ENCODE measurements at places on chromosomes 4 and X. TPM values are rescaled to one million over a fixed set of nuclear protein-coding genes. Genes with fewer than 3 reads are reported as not detected.

GRCh38 chr4:39042366-39042765 lies 10.2 kb upstream of the TMEM156 start:
- DNase-seq, result peak; percentile 52

DNA sequence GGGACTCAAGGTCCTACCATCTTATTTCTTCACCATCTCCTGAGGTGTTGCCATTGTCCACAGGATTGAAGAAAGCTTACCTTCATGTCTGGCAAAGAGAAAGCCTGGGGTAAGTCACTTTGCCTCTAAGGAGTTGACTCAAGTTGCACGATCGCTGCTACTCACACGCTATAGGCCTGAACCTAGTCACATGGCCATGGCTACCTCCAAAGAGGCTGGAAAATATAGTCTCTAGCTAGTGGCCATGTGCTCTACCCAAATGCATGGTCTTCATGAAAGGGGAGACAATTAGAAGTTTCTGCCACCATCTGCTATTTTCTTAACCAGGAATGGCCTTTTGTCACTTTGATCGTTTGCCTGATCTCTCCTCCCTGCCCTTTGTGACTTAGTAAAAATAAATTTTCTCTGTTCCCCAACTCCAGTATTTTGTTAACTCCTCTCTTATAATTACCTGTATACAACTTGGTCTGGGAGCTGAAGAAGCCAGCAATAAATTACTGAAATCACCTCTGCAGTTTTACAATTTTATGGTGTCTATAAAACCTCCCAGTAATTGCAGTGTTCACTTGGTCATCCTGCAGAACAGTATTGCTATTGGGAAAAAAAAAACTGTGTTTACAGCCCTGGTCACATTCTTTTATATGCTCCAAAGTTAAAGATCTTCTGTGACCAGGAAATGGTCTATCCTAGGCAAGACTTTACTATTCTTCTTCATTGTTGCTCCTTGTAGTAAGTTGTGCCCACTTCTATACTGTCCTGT lies 126.7 kb upstream of the TSPAN5 start:
- no peak for DNase-seq

CXCL1 gene
- not detected for total RNA-seq

MAMLD1 gene
- total RNA-seq, result 14.2 TPM

ADGRG4 gene
- not detected for total RNA-seq

CT47B1 gene
- total RNA-seq, result not detected

DNA sequence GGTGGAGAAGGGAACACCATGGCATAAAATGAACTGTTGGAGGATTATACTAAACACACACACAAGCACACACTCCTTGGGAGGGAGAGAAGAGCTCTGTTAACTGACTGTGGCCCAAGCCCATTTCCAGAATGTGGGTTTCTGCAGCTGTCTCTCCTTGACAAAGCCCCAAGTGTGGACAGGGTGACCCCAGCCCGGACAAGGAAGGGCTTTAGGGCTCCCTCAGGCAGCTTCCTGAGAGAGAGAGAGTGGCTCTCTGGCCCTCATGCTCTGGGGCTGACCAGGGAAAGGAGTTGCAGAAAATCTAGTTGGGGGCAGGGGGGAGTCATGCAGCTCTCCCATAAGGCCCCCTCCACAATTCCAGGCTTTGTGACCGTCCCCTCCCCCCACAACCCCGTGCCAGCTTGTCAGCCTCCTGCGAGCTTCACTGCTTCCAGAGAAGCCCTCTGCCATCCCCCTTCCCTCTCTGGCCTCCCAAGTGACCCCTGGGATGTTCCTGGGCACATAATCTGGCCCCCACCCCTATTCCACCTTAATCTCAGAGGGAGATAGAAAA lies 590 bp downstream of the ARHGEF9 start:
- no peak for DNase-seq

- no peak for DNase-seq
These were observed 51.2 kb upstream of the CYSLTR1 start for GRCh38 chrX:78378476-78379115.

GRCh38 chr4:97987019-97987648 lies 156.1 kb downstream of the STPG2 start:
- no peak for DNase-seq

DNA sequence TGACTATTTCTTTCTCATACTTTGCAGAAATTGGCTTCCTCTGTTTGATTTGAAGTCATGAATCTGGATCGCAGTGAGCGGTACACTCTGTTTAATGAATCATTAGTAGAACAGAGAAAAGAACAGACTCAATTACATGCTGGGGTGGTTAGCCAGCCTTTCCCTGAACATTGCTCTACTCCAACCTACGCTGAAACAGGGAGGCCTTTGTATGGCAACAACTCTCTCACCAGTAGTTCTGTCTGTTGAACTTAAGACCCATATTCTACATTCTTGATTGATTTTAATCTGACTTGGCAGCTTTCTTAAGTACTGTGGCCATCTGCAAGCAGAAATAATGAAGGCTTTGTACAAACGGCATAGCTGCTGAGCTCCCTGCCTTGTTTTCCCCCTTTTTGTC lies 19.0 kb upstream of the AP1S2 start:
- no peak for DNase-seq

- no peak for DNase-seq
These were observed 93.0 kb upstream of the PUDP start for GRCh38 chrX:7240929-7241328.

HSFX4 gene
- total RNA-seq, result not detected

DNA sequence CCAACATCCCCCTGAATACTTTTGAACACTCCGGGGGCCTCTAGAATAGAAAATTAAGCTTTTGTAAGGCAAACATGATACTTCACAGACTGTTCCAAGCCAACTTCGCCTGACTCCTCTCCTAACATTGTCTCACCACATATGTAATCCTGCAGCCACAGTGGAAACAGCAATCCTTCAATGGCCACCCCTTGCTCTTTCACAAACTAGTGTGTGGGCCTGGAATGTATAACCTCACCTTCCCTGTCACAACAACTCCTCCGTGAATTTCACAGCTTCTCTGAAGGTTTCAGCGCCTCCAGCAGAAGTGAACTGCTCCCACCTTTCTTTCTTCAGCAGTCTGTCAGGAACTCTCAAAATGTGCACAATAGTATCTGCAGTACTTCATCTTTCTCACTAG lies 185.1 kb downstream of the ADGRL3 start:
- no peak for DNase-seq

DIPK2B gene
- total RNA-seq, result not detected

XAGE1A gene
- not detected for total RNA-seq

- no peak for DNase-seq
These were observed 765 bp upstream of the DGKK start for GRCh38 chrX:50471390-50471789.

- DNase-seq, result no peak
These were observed 83.1 kb downstream of the GRIA3 start for GRCh38 chrX:123267220-123267619.

DNA sequence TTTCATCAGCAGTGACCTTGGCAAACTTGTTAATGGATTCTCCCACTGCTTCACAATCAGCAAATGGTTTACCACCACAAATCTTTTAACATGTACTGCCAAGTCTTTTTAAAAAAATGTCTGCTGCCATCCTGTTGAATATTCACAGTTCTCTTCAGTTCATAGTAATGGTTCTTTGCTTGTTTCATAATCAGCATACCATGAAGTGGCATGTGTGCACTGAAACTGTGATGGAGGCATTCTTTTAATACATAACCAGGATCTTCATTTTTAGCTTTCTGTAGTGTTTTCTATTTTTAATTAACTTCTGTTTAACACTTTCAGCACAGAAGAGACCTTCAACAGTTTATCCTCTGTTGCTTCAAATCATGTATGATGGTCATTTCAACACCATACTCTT lies 230.1 kb upstream of the ARSJ start:
- no peak for DNase-seq

ZNF630 gene
- 0.33 TPM for total RNA-seq

GRCh38 chr4:68463796-68464195 lies 16.5 kb downstream of the TMPRSS11E start:
- no peak for DNase-seq

SMIM10 gene
- 0.88 TPM for total RNA-seq

DNA sequence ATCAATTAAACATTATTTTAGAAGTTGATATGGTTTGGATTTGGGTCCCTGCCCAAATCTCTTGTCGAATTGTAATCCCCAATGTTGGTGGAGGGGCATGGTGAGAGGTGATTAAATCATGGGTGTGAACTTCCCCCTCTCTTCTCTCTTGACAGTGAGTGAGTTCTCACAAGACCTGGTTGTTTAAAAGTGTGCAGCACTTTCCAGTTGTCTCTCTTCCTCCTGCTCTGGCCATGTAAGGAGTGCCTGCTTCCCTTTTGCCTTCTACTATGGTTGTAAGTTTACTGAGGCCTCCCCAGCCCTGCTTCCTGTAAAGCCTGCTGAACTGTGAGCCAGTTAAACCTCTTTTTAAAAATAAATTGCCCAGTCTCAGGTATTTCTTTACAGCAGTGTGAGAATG lies 141.4 kb downstream of the GALNTL6 start:
- DNase-seq, result no peak

TBC1D8B gene
- 0.19 TPM for total RNA-seq

ATP2B3 gene
- total RNA-seq, result not detected

- DNase-seq, result no peak
These were observed 74.1 kb downstream of the EVC start for GRCh38 chr4:5784960-5785611.

- DNase-seq, result peak; percentile 58
These were observed 82.0 kb upstream of the CPEB2 start for GRCh38 chr4:14920237-14920636.

DNA sequence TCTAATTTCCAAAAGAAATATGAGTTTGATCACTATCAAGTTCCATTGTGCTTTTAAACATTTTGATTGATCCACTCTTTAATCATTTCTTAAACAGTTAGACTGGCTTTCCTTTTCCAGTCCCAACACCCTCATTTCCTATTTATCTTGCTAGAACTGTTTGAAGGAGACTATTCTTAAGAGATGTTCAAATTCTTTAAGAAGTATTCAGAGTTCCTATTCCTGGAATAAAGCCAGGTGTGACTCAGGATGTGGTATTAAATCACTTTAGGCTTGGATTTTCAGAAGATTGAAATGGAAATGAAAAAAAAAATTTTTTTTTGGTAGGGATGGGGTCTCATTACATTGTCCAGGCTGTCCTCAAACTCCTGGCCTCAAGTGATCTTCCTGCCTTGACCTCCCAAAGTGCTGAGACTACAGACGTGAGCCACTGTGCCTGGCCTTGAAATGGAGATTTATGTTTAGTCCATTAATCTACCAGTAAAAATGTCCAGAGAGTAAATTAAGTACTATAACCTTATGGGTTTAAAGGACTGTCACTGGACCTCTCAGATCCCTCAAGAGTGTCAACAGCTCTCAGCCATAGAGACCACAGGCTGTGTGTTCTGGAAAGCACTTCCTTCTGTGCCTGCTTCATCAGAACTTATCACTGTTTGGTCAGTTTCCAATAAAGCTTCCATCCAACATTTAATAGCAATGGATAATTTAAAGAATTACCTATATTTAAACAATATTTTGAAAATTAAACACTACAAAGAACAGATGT lies 90.7 kb downstream of the CDS1 start:
- no peak for DNase-seq

MAGEH1 gene
- total RNA-seq, result 16.6 TPM

- no peak for DNase-seq
These were observed 41.9 kb upstream of the FAM47B start for GRCh38 chrX:34900691-34901090.

GRCh38 chrX:129726307-129727111 lies 12.3 kb upstream of the XPNPEP2 start:
- DNase-seq, result peak; percentile 73

- DNase-seq, result no peak
These were observed 212.3 kb upstream of the BCOR start for GRCh38 chrX:40310016-40310415.

UGT2B10 gene
- total RNA-seq, result not detected

GRCh38 chr4:35175894-35176293 lies 1068.4 kb downstream of the ARAP2 start:
- DNase-seq, result no peak

- no peak for DNase-seq
These were observed 50.2 kb upstream of the SLC7A11 start for GRCh38 chr4:138292321-138292720.

ATP6AP2 gene
- 66.5 TPM for total RNA-seq

DNA sequence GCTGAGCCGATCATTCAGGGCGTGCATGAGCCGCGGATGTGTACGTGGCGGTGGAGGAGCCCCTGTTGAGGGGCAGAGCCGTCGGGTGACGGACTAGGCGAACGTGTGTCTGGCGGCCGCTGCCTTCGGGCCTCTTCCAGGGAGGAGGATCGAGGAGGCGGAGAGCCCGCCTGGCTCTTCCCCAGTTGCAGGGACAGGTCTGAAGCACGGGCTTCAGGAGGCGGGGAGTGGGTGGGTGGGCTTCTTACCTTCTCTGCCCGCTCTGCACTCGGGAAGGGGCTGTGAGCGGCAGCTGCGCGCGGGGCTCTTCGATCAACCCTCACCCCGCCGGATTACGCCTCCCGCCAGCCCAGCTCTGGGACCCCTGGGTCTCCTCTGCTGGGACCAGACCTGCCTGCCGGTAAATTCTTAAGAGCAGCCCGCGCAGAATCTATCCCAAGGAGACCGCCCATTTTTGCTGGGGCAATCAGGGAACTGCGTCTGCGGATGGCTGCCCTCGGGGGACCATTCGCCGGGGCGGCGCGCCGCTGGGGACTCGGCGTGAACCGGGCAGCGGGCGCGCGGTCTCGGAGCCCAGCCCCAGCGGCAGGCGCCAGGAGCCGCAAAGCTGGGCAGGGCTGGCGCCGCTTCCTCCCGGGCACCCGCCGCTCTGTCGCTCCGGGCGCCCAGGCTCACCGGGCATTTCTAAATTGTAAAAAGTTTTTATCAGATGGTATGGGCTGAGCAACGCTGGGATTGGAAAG lies 4.9 kb downstream of the PLAC8 start:
- DNase-seq, result peak; percentile 84

DNA sequence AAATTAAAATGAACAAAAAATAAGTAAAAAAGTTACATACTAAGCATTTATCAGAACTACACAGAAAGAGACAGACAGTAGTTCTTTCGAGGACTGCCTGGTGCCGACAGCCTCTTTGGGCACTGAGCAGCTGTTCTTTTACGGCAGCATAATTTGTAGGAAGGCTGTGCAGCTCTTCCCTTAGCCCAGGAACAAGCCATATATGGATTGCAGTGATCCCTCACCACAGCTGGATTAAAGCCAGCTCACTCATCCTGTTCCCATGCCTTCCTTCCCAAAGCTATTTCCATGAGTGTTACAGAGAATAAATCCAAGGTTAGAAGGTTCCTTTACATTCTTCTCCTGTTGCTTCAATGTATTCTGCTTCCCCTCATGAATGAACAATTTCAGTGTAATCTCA lies 71.7 kb downstream of the DDX60L start:
- DNase-seq, result no peak

- no peak for DNase-seq
These were observed 552 bp downstream of the ZDHHC9 start for GRCh38 chrX:129843209-129843458.

GRCh38 chr4:26410385-26411293 lies 79.6 kb downstream of the CCKAR start:
- peak; percentile 85 for DNase-seq

GUCY1A1 gene
- not detected for total RNA-seq

DNA sequence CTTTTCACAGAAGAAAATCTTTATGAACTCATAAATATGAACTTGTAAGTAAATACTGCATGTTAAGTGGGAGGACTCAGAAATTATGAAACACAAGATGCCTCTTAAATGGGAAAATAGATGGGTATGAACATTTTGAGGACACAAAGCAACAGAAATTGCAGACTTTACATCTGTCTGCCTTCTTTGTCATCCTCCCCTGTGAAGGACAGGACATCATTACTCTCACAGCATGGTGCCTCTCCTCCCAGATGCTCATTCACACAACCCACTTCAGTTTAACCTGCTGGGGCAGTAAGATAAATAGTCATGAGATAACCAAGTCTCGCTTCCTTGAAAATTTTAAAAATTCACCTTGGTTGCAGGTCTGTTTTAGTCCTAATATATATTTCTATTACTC lies 144.5 kb downstream of the APBB2 start:
- no peak for DNase-seq

- DNase-seq, result no peak
These were observed 1.8 kb downstream of the HS6ST2 start for GRCh38 chrX:132956421-132957210.
